CD4-positive, alpha-beta T cell (primary cell): ENCODE measurements at places on chromosomes 4 and X.

DNA sequence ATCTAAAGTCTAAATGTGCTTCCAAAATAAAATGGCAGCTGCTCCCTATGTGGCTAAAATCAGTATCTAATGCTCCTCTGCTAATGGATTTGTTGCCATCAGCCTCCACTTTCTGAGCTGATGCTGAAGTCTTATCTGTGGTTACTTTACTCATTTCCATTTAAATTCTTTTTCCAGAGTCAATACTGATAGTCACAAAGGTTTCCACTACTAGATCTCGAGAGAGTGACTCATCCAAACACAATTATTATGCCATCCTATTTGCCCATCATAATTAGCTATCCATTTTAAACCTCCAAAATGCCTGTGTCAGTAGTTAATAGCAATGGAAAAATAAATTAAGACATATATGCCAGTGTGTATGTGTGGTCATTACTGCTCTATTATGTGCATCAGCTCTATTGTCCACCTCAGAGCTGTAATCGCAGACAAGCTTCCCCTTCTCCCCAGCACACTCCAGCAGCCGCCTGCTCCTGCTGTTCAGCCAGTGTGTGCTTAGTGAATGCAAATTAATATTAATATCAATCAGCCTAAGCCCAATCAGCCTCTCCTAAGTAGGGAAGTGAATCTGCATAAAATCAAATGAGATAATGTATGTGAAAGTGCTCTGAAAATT is 199.8 kb upstream of the ZIC3 start:
- no peak for DNase-seq

DNA sequence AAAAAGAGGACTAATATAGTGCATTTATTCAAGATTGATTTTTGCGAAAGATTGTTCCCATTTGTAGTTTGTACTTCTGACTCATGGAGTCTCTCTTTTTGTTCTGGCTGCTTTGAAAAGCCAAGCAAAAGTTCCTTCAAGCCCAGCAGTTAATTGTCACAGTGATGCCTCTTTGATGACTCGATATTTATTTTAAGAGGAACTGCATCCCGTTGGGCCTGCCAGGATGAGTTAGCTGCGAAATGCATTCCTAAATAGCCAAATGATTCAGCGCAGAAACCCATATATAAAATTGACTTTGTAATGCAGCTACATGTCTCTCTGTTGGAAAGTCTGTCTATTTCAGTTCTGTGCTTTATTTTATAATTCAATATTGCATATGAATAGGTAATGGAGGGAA is 295.1 kb downstream of the GBA3 start:
- no peak for DNase-seq

GRCh38 chrX:9897761-9898161 is 69.4 kb upstream of the CLDN34 start:
- DNase-seq = no peak

DNA sequence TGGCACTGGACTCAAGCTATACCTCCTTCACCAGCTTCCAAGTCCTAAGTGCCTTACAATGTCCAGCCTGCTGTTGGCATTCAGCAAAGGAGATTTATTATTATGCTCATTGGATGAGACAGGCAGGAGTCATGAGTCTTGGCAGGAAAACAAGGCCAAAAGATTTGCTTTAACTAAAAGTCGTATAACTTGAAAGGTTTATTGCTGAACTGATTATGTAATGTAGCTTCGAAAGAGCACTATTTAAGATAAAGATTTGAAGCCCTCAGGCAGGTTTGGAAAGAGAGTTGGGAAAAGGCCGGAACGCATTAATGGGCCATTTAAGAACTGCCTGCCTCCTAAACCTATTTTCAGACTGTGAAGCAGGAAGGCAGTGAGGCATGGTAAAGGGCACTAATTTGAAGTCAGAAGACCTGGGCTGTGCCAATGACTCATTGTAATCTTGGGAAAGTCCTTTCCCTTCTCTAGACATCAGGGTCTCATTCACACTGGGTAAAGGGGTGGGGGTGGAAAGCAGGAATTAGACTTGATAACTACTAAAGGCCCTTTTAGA is 280.5 kb upstream of the EDA2R start:
- no peak for DNase-seq

DNA sequence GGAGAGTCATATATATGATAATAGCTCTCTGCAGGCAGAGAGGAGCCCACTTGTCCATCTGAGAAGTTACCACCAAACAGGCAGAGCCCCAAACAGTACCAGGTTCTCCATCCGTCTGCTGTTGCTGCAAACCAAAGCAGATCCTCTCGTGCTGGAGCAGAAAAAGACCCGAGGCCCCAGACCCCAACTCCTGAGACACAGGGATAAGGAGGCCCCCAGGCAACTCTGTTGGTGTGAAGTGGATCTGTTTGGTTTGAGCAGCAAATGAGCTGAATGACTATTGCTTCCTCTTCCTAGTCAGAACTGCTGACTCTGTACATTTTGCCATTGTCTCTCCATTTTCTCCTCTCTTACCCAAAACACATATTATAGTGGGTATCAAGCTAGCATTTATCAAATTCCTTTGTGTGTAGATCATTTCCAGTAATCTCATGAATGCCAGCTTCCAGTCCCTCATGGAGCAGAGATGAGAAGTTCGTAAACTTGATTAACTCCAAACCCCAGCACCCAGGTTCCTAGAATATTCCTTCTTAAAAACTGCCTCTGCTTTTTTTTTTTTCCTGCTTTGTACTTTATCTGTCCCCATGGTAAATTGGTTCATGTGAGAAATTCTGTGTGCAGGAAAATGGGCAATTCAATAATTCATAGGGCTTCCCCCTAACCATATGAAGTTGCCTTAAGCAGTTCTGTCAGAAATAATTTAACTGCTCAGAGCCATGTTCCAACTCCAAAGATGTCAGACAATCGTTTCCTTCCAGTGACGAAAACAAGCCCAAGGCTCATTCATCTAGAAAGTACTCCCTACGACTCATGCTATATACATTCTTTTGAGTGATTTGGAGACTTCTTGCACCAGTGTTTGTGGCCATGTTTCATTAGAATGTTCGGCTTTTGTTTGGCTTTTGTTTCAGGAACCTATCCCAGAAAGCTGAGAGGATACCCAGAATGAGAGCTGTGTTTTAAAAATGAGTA is 98.6 kb upstream of the ATXN3L start:
- DNase-seq = no peak

- DNase-seq = no peak
Observed at GRCh38 chrX:136718091-136718490, 62.6 kb downstream of the ARHGEF6 start.

GRCh38 chr4:20623939-20624338 is 76.3 kb upstream of the PACRGL start:
- no peak for DNase-seq

GRCh38 chrX:24563291-24564010 is 83.7 kb downstream of the PCYT1B start:
- DNase-seq = no peak

GRCh38 chr4:1334579-1334895 is 12.5 kb upstream of the UVSSA start:
- DNase-seq = no peak

- no peak for DNase-seq
Observed at GRCh38 chr4:97646997-97647396, 496.3 kb downstream of the STPG2 start.

DNA sequence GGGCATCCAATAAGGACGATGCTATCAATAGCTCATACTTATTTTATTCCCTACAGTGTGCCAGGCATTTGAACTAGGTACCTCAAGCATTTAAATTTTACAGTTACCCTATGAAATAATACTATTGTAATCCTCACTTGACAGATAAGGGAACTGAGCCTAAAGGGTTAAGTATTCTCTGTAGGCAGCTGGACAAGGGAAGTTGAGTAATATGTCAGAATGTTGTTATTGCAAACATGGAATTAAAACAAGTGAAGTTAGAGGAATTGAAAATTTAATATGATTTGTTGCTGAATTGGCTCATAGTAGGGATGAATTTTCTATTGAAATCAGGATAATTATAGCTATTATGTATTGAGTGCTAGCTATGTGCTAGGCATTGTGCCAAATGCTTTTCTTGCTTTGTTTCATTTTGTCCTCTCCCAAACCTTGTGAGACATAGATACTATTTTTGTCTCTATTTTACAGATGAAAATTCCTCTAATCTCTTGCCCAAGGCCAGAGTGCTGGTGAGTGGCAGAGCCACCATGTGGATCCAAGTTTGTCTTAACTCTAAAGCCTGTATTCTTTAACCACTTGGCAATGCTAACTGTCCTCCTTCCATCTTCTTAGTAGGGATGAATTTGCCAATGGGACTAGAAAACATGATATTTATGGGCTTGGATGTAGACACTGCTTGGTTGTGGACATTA is 58.1 kb downstream of the TMEM164 start:
- DNase-seq = no peak
